ENCODE measurements at places on chromosomes 13 and 19.

DNA sequence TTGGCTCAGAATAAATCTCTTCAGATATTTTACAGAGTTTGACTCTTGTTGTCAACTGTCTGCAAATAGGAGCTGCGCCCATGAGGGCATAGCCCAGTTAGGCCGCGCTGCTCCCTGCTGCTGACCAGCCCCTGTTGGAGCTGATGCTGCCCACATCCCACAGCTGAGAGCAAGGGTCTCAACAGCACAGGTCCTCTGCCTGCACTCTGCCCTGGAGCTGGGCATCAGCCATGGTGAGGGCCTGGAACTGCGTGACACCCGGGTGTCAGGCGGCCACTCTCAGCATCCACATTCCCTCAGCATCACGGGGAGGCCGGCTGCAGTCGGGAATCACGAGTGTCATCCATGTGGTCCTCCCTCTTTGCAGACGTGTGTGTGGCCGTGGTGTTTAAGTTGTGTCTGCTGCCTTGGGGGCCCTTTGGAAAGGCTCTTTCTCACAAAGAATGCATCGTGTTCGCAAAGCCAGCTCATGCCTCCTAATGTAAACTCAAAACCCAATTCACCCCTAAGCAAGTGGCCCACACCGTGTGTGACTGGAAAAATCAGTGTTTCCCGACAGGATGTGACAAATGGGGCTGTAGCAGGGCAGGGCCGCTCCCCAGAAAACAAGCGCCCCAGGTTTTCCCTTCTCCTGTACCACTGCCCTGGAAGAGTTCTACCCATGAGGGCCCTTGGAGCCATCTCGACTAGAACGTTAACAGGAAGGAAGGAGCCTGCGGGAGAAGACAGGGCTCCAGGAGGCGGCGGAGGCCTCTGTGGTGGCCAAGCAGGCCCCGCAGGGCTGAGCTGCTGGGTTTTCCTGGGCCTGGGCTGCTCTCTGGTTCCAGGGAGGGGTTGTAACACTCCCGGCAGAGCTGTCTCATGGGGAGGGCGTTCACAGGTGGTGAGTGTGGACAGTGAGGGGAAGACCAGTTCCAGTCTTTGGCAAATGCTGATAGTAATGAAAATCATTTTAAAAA, 20.3 kb downstream of the ATP11A start:
- no peak for DNase-seq

- DNase-seq = no peak
These were observed 6.0 kb upstream of the FFAR2 start for GRCh38 chr19:35442091-35442490.

- no peak for DNase-seq
These were observed 293.6 kb downstream of the DNAJC15 start for GRCh38 chr13:43316946-43317353.

DNA sequence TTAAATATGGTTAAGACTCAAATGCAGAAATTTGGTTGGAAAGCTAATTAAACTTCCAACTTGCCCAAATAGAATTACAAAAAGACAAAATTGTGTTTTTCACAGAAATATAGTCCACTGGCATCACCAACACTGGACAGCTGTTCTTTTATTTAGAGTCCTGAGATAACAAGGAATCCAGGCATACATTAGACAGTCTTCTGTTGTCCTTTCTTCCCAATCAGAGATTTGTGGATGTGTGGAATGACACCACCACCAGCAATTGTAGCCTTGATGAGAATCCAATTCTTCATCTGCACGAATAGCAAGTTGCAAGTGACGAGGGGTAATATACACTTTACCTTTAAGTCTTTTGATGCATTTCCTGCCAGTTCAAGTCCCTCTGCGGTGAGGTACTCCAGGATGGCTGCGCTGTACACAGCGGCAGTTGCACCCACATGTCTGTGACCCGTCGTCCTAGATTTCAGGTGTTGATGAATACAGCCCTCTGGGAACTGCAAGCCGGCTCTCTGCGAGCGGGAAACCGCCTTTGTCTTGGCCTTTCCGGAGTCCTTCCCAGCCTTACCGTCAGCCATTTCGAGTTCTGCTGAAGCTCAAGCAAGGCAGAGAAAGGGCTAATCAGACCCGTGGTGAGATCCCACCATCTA, 14.7 kb downstream of the UBAC2 start:
- DNase-seq = no peak

- DNase-seq = no peak
These were observed 7.0 kb upstream of the DLEU7 start for GRCh38 chr13:50850445-50850844.

GRCh38 chr19:18183529-18183928, 9.5 kb upstream of the MPV17L2 start:
- no peak for DNase-seq

DNA sequence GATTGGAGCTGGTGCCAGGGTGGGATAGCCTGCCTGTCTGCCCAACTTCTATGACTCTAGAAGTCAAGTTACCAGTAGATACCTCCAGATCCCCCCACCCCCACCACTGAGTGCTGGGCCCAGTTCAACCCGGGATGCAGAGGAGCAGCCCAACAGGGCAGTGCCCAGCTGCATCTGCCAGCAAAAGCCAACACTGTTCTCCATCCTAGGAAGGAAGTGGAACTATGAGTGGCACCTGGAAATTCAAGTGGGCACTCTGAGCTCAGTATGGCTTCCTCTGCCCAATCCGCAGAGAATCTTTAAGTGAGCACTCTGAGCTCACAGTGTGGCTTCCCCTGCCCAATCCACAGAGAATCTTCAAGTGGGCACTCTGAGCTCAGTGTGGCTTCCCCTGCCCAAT, 14.2 kb downstream of the TUBGCP3 start:
- no peak for DNase-seq

GRCh38 chr13:98664047-98664446, 87.1 kb upstream of the STK24 start:
- DNase-seq = no peak

DNA sequence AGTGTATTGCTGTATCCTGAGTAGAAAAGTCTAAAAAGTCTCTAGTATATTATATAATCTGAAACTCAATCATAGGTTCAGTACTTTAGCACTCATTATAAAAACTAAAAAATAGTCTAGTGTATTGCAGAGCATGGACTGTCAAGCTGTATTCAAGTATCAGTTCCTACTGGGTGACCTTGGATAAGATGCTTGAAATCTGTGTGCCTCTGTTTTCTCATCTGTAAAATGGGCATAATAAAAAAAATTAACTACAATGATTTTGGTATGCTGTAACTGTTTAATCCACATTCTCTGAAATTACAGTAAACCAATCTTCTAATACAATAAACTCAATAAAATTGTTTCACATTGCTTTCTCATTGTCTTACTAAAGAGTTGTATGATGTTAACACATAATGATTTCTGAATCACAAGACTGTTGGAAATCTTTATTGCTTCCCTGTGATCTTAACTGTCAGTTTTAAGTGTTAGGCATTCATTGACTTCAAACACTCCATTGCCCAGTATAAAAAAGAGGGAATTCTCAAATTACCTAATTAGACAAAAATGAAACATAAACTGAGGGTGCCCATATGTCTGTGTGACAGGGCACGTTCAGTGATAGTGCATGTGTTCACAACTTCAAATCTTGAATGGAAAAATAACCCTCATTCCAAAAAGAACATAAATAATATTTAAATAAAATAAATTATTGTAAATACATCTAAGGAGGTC, 2.2 kb downstream of the STARD13 start:
- no peak for DNase-seq

DNA sequence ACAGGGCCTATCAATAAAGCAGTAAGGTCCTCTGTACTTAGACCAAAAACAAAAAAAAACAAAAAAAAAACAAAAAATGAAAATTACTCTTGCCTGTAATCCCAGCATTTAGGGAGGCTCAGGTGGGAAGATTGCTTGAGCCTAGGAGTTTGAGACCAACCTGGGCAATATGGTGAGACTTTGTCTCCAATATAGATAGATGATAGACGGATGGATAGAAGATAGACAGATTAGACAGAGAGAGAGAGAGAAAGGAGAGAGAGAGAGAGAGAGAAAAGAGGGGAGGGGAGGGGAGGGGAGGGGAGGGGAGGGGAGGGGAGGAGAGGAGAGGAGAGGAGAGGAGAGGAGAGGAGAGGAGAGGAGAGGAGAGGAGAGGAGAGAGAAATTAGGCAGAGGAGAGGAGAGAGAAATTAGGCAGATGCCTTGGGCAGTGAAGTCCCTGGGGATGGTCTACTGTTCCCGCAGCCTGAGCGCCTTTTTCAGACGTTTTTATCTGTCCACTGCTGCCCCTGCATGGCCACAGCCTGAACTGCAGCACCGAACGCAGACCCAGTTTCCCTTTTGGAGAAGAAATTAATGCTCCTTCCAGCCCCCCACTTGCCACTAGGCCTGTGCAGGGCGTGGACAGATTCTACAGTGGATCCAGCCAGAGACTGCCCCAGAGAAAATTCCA, 9.8 kb upstream of the ZNF627 start:
- peak; percentile 67 for DNase-seq

- DNase-seq = peak; percentile 32
These were observed 437 bp downstream of the SMARCA4 start for GRCh38 chr19:10961073-10961860.

DNA sequence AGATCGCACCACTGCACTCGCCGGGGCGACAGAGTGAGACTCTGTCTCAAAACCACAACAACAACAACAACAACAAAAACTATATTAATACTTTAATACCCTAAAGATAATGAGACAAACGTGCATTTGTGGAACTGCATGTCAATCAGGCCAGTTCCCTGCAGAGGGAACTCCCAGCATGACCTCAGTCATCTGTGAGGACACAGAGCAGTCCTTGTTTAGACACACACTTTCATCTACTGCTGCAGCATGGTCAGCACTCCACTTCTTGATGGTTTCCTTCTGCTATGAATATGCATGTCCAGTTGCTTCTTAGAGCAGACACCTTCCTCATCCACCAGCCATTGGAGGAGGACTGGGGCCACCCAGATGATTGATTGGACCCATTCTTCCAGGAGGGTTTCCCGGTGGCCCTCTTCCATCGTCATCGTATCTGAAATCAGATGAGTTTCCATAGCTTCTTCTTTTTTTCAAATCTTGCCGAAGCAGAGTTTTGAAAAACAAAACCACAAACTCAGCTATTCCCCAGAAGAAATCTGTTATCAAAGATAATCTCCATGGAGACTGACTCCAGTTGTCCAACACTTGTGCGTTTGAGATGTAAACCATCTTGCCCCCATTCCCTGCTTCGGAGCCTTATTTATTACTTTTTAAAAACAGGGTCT, 26.5 kb downstream of the ZNF607 start:
- no peak for DNase-seq

DNA sequence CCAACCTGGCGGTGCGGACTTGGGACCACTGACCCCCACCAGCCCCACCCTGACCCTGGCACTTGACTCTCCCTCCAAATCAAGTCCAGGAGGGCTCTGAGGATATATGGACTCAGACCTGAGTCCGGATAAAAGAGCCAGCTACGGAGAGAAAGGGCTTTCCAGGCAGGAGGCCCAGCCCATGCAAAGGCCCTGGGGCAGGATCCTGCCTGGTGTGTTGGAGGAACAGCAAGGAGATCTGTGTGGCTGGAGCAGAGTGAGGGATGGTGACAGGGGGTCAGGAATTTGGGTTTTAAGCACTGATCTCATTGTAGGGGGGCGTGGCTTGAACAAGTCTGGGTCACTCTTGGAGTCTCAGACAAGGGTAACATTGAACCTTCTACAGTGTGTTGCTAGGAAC, 474 bp upstream of the ZNRF4 start:
- DNase-seq = no peak

GRCh38 chr19:7522072-7522922, at the start of gene MCOLN1:
Gene MCOLN1, plus strand, starts transcription at chr19:7522624. Its CDS starts 127 bp downstream, at chr19:7522751.
- peak; percentile 99 for DNase-seq

GRCh38 chr19:11174336-11174735, 18.8 kb upstream of the SPC24 start:
- DNase-seq = no peak

DNA sequence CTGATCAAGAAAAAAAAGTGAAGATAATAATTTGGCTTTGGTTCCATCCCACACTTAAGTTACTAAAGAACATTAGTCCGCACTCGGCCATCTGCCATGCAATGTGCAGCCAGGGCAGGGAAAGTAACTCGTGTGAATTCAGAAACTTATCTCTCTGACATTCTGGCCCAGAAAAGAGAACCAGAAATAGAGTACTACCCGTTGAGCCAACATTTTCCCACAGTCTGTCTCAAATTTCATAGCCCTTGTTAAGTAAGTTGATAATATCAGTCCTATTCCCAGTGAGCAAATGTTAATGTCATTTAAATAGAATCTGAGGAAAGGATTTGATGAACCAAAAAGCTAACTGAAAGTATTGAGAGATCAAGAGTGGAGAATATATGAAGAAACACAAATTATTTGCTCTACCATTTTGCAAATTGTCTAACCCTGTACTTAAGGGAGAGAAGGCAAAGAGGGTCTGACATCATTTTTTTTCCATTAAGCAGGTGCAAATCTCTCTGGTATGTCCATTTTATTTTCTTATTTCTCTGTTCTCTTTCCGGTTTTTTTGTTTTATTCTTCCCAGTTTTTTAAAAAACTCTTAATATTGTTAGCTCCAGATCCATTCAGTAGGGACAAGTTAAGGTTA, 156.3 kb downstream of the NDFIP2 start:
- no peak for DNase-seq

DNA sequence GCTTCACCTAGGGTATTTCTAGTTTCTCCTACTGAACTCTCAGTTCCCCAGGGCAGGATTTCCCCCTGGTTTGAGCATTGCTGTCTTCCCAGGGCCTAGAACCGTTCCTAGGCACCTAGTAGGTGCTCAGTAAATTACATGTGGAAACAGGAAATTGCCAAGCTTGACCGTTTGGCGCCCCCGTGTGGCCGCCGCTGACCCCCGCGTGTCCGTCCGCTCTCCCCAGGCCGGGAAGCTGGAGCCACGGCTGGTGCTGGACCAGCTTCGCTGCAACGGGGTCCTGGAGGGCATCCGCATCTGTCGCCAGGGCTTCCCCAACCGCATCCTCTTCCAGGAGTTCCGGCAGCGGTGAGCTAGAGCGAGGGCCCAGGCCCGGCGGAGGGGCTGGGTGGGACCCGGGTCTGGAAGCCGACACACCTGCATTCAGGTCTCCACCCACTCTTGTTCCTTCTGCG, 55.5 kb downstream of the MYH14 start:
- DNase-seq = no peak

- DNase-seq = no peak
These were observed 53.5 kb downstream of the COL4A2 start for GRCh38 chr13:110360598-110360997.

GRCh38 chr19:1851654-1852580, 3.6 kb upstream of the REXO1 start:
- DNase-seq = no peak

GRCh38 chr19:6423499-6424194, 964 bp downstream of the KHSRP start:
- DNase-seq = peak; percentile 55

GRCh38 chr19:19525611-19526380, 2.9 kb upstream of the YJEFN3 start:
- DNase-seq = no peak

GRCh38 chr19:46574533-46574932, 26.6 kb upstream of the CALM3 start:
- no peak for DNase-seq

GRCh38 chr13:42594481-42595252, 20.7 kb downstream of the TNFSF11 start:
- peak; percentile 40 for DNase-seq

All from MM.1S (cell line).